ENCODE measurements at places on chromosomes 4 and X. TPM values are rescaled to one million over a fixed set of nuclear protein-coding genes. Genes with fewer than 3 reads are reported as not detected.
A peak's percentile ranks its signal among the peaks of the same experiment; 100 is the strongest.

- no peak for DNase-seq
Observed at GRCh38 chr4:140056015-140056414, 98.0 kb downstream of the MAML3 start.

GRCh38 chr4:19729886-19730651 lies 521.6 kb upstream of the SLIT2 start:
- DNase-seq: no peak

- no peak for DNase-seq
Observed at GRCh38 chr4:40808926-40809457, 59.2 kb downstream of the NSUN7 start.

GRCh38 chrX:644304-645281 lies 14.0 kb downstream of the SHOX start:
- no peak for DNase-seq

- DNase-seq: no peak
Observed at GRCh38 chrX:115311601-115312001, 22.1 kb downstream of the LUZP4 start.

- no peak for DNase-seq
Observed at GRCh38 chrX:30530606-30531005, 47.0 kb downstream of the TASL start.

GRCh38 chrX:21645431-21645830 lies 12.7 kb downstream of the KLHL34 start:
- DNase-seq: peak; percentile 69

DNA sequence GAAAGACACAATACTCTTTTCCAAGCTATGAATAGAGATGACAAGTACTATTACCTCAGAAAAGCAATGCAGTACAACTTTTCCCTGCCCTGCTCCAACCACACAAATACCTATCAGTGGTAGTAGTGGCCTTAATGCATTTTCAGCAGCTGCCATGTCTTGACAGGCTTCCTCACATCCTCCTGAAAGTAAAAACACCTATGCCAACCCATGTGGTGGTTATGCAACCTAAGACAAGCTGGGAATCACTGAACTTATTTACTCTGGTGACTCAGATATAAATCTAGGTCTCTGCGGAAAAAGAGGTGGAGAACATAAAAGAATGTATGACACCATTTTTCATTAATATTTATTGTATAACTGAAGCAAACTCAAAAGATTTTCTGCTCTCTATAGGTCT lies 14.5 kb downstream of the WDFY3 start:
- DNase-seq: no peak

DNA sequence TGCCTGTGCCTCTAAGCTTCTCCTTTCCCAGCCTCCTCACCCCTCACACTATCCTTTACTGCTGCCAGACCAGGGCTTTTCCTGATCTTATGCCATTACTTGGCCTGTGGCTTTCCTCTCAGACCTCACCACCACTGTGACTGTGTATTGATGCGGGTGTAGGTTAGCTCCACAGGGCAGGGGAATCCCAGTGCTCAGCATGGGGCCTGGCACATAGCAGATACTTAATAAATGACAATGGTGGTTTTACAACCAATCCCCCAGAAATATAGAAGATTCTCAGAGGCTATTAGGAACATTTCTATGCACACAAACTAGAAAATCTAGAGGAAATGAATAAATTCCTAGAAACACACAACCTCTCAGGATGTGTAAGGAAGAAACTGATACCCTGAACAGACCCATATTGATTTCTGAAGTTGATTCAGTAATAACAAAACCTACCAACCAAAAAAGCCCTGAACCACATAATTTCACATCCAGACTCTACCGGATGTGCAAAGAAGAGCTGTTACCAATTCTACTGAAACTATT lies 129.6 kb upstream of the QRFPR start:
- no peak for DNase-seq

DNA sequence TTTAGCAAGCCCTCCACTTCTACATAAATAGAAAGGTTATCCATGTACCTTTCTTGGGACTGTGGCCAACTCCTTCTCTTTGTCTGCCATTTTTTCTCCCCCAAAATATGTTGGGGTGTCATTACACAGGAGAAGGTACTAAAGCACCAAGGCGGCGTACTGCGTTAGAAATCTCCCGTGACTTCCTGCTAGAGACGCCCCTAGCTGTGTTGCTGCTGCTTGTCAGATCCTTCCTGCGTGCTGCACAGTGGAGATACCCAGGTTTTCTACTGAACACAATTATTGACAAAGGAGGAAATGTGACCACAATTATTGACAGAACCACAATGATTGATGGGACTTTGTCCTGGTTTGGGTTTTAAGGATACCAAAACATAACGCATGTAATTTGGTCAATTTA lies 97.7 kb downstream of the EFHC2 start:
- DNase-seq: no peak

- no peak for DNase-seq
Observed at GRCh38 chr4:169025184-169025583, 15.1 kb upstream of the CBR4 start.

- DNase-seq: no peak
Observed at GRCh38 chrX:13005661-13006473, 31.0 kb downstream of the TMSB4X start.

GRCh38 chr4:134297765-134298164 lies 96.2 kb upstream of the PABPC4L start:
- DNase-seq: no peak

DNA sequence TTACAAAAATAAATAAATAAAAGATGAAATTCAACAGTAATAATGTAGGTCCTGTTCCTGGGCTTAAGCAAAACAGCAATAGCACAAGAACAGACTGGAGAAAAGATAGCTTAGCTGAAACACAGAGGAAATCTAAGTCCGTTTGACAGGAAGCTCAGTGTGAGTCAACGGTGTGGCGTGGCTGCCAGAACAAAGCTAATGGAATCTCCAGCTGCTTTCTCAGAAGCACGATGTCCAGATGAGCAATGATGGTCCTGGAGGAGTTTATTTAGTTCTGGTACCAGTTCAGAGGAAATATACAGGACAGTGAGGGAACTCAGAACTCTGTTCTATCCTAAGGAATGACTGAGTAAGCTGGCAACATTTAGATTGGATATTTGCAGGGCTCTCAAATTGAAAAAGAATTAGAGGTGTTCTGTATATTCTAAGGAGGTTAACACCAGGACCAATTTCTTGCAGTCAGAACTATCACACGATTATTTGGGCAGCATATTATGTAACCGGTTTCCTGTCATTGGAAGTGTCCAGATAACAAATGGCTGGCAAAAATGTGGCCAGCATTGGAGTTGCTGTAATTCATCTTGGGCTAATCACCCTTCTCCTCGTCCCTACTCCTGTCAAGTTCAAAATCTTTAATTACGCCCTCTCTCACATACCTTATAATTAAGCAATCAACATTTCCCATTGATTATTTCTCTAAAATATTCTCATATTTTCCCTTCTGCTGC lies 12.7 kb downstream of the GAB3 start:
- DNase-seq: no peak

DNA sequence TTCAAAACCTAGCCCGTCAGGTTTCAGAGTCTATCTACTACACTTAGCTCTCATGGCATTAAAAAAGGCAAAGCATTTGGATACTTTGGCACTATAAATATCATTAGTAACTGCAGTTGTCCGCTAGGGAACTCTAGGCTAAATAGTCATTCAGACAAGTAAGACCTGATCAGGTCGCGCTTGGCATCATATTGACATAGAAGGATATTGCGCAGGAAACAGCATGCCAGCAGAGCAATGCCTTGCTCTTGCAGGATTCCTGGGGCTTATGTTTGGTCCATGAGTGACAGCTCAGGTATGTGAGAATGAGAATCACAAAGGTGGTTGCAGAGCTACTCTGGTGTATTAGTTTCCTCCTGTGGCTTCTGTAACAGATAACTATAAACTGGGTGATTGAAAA lies 62.7 kb downstream of the KDM6A start:
- DNase-seq: no peak

DNA sequence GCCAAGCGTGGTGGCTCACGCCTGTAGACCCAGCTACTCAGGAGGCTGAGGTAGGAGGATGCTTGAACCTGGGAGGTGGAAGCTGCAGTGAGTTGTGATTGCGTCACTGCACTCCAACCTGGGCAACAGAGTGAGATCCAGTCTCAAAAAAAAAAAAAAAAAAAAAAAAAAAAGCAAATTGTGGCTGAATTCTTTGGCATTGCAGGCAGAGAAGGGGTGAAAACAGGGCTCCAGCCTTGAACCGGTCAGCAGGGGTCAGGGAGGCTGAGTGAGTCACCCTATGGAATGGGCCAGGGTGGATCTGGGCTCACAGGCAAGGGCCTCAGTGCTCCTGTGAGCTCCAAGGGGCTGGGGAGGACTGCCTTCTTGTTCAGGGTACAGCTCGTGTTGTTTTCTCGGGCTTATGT lies 13.2 kb upstream of the FAM3A start:
- DNase-seq: no peak

DNA sequence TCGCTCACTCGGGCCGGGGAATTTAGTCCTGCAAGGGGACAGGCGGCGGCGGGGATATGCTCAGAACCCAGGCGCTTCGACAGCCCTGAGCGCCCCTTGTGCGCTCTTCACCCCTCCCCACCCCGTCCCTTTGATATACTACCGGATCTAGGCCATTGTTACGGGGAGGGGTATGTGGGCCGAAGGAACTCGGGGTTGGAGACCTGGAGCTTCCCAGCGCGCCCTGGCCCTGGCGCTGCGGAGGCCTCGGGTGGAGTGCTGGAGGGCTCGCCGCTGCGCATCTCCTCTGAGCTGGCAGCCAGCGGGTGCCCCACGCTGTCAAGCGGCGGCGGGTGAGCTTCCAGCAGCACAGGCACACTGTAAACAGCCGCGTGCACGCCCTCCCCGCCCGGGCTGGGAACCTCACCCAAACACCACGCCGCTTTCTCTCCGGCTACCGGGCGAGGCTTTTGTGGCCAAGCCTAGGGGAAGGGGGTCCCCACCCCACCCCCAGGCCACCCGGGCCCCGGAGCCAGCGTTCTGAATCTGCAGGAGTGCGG lies 54.5 kb upstream of the BCOR start:
- DNase-seq: no peak

DNA sequence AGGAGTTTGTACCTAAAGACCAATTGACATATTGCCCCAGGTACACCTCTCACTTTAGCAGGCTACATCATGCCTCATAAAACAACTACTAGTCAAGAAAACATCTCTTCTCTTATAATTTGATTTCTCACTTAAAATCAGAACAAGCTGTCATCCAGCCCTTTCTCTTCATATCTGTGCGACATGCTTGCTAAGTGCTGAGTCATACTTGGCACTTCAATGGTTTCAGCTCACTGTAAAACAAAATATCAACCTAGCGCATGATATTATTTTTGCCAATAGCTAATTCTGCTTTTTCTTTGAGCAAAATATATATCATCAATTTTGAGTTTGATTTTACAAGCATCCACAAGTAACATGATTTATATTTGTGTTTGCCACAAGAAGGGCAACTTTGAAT lies 27.9 kb upstream of the FUNDC1 start:
- no peak for DNase-seq

- no peak for DNase-seq
Observed at GRCh38 chr4:24975510-24975909, 55.2 kb downstream of the LGI2 start.

GRCh38 chrX:148024425-148025148 lies 43.5 kb downstream of the FMR1NB start:
- DNase-seq: no peak

DNA sequence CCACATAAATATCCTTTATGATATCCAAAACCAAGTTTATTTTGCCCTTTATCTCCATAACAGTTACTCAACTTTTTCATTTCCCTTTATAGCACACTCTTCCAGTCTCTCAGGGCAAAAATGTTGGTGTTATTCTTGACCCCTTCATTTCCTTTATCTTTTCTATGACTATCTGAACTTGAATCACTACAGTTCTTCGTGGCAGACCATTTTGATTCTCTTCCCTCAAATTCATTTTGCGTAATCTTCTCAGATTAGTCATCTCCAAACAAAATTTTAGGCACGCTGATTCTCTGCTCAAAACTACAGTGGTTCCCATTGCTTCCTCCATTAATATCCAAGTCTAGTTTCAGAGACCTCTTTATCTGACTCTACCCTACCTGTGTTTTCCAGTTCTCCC lies 26.1 kb downstream of the RUFY3 start:
- DNase-seq: no peak

GRCh38 chr4:158777423-158778155 lies 8.8 kb downstream of the FNIP2 start:
- DNase-seq: no peak

DNA sequence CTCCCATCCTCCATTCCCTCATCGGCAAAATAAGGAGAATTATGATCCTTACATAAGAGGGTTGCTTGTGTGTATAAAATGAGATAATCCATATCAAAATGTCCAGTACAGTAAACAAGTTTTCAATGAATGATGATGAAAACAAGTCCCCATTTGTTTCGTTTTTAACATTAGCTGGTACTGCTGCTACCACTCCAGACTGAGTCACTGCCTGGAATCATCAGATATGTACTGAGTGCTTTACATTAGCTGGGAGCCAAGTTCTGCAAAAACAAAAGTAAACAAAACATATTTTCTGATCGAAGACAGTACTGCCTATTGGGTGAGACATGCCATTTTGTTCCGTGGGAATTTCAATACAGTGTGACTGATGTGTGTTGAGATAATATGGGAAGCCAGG lies 123.2 kb upstream of the IGFBP7 start:
- peak; percentile 9 for DNase-seq

DNA sequence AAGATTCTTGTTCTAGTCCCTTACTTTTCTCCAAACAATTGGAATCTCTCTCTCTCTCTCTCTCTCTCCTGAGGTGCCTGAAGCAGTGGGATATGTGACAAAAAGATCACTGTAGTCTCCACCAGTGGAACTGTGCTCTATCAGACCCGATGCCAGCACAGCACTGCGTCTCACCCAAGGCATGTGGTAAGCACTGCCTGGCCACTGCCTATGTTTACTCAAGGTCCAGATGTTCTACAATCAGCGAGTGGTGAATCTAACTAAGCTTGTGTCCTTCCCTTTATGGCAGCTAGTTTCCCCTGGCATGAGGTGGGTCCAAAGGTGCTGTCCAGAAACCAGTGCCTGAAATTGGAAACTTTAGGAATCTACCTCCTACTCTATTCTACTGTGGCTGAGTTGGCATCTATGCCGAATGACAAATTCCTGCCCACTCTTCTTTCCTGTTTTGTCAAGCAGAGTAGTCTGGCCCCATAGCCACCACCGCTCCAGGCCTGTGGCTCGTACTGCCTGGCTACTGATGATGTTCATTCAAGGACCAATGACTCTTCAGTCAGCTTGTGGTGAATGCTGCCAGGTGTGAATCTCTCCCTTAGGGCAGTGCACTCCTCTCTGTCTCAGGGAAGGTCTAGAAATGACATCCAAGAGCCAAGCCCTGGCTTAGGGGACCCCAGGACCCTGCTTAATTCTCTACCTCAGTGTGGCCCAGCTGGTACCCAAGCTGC lies 416.5 kb downstream of the TEX13C start:
- DNase-seq: no peak

The JADE3 gene
- total RNA-seq: 9.0 TPM

The RASGEF1B gene
- not detected for total RNA-seq

The KCNIP4 gene
- 0.08 TPM for total RNA-seq

The DRP2 gene
- 0.08 TPM for total RNA-seq

The CACNA1F gene
- not detected for total RNA-seq

The H2BW2 gene
- not detected for total RNA-seq

The PCDH11X gene
- total RNA-seq: under 0.01 TPM

The HPGDS gene
- total RNA-seq: not detected

The SNCA gene
- total RNA-seq: 179 TPM

Data from SK-MEL-5 (cell line).